ENCODE measurements at places on chromosomes 4 and X.
A peak's percentile ranks its signal among the peaks of the same experiment; 100 is the strongest.

- DNase-seq: no peak
Measured at GRCh38 chr4:87045234-87045558, 110.4 kb downstream of the AFF1 start.

GRCh38 chr4:77174426-77174825, 17.4 kb downstream of the CCNG2 start:
- no peak for DNase-seq

DNA sequence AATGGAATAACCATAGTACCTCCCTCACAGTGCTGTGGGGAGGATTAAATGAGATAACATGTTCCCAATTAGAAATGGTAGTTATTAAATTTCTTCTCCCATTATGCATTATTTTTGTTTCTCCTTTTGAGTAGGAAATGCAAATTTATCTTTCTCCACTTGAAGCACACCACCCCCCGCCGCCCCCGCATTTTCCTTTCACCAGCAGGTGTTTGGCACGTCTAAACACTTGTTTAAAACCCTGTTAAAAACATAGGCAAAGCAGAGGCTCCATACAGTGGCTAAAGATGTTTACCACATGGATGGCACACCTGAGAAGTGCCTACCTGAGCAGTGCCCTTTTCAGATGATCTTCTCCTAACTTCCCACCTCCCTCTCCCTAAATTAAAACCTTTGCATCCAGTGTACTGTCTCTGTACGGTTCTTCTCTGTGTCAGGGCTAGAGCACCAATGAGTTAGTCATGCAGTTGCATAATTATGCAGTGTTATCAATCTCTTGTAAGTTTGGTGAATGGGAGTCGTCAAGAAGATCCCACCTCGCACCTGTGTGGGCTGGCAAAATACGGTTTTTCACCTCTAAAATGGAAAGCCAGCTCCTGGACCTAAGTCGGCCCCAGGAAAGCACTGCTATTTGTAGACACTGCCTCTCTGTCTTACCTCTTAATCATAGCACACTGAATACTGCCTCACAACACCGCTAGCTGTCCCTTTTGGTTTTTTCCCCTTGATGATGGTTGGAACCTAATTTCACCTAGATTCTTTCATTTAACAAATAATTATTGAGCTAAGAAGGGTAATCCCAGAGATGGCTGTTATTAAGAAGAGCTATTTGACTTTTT, 122.0 kb downstream of the CT47B1 start:
- DNase-seq: no peak

- no peak for DNase-seq
Measured at GRCh38 chr4:165520086-165520485, 141.3 kb downstream of the CPE start.

- DNase-seq: no peak
Measured at GRCh38 chrX:104419211-104419610, 146.8 kb upstream of the IL1RAPL2 start.

DNA sequence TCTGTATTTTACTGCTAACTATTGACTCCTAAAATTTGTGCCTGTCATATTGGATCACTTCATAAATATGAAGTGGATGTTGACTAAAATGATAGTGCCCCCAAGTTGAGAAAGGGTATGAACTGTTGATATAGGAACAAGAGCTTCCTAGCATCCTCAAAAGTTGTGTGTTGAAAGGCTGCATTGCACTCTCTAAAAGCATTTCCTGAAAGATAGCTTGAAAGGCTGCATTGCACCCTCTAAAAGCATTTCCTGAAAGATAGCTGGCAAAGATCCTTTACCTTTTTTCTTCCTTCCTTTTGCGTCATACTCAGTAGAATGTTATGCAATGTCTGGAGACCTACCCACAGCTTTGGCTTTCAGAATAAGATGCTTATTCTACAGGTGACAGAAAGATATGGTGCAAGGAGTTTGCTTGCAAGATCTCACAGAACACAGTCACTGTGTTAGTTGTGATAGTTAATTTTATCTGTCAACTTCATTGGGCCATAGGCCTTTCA, 274.6 kb upstream of the GALNTL6 start:
- DNase-seq: no peak

DNA sequence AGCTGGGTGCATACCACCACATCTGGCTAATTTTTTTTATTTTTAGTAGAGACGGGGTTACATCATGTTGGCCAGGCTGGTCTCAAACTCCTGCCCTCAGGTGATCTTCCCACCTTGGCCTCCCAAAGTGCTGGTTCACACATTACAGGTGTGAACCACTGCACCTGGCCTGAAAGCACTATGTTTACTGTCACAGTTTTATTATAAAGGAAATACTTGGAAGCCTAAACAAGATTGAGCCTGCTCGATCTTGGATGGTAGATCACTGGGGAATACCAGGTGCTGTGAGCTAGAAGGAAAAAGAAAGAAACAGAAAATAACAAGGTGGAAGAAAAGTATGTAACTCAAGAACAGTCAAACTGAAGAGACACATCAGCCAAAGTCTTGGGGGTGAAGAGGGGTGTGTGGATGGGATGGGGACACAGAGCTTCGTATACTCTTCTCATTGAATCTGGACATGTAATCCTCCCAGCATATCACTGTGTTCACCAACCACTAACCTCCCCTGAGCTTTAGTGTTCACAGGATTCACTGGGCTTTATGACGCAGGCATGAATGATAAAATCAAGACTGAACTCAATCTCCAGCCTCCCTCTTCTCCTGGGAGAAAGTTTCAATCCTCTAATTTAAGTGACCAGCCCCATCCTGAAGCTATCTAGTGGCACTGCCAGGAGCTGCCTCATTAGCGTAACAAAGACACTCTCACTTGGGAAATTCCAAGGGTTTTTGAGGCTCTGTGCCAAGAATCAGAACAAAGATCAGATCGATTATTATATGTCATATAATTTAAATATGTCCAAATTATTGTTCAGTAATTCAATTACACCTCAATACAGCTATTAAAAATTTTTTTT, 40.9 kb downstream of the PDS5A start:
- DNase-seq: peak; percentile 23

- DNase-seq: no peak
Measured at GRCh38 chrX:97229318-97229717, 345.6 kb downstream of the RPA4 start.

GRCh38 chrX:68784816-68785215, 44.0 kb upstream of the EFNB1 start:
- no peak for DNase-seq

GRCh38 chrX:69221239-69222102, 56.2 kb upstream of the PJA1 start:
- no peak for DNase-seq

- no peak for DNase-seq
Measured at GRCh38 chr4:28436191-28437080, 1575.8 kb downstream of the STIM2 start.

DNA sequence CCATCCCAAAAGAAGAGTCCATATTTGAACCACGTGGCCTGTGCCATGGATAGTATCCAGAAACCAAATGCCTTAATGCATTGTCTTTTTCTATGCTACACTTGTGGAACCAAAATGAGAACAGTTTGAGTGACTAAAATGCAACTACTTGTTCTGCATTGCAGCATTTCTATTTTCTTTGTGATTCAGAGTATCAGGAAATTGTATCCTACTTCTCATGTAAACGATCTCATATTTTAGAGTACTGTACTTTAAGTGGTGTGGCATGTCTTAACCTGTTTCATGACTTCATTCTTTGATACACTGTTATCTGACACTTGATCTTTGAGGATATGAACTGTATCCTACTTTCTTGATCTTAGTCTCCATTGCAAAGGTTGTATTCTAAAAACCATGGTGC, 167.2 kb upstream of the WDR1 start:
- DNase-seq: no peak

GRCh38 chr4:34486461-34487363, 1757.6 kb downstream of the ARAP2 start:
- DNase-seq: no peak
